Stimulated activated CD4-positive, alpha-beta T cell treated with anti-CD3 and anti-CD28 coated beads, Interleukin-1b, Interleukin-23, amount 100 ng/mL, for 24 hours (primary cell): ENCODE measurements at places on chromosomes 1 and 21.

DNA sequence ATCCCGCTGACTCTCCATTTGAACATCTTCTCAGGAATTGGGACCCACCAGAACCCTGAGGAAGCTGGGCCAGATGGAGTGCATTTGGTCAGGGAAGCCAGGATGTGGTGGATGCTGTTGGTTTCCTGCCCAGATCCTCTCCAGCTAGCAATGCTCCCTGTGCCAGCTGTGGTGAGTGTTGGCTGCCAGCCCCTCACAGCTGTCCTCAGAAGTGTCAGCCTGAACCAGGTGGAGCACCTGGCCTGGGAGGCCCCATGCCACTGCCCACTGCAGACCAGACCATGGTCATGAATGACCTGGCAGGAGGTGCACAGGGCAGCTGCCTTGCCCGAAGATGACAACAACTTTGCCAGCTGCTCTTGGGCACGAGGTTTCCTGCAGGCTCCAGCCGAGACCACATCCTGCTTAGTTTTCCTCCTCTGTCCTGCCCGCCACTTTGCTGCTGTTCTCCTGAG, 54.4 kb downstream of the PRSS38 start:
- no peak for DNase-seq

DNA sequence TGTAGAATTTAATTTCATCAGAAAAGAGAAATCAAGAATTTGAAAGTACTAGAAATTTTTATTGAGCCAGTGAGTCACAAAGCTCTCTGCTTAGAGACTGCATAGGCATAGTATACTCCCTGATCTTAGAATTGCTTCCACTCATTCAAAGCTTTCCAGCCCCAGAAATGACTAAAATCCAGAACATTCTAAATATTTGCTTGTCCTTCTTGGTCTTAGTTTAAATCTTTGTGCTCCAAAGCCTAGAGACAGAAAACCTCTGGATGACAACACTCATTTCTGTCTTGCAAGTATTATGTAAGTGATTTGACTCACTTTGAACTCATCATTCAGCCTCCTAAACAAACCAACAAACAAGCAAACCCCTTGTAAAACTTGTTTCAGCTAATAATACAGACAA, 74.2 kb downstream of the PTPRC start:
- DNase-seq: no peak

DNA sequence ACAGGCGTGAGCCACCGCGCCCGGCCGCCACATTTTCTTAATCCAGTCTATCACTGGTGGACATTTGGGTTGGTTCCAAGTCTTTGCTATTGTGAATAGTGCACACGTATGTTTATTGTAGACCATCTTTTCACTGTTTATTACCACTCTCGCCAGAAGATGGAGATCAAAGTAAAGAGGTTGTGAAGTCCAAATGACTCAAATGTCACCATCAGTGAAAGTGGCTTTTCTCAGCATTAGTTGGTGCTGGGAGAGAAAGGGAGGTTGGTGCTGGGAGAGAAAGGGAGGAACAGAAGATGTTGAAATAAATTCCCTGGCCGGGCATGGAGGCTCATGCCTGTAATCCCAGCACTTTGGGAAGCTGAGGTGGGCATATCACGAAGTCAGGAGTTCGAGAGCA, 10.4 kb upstream of the UHMK1 start:
- DNase-seq: no peak

DNA sequence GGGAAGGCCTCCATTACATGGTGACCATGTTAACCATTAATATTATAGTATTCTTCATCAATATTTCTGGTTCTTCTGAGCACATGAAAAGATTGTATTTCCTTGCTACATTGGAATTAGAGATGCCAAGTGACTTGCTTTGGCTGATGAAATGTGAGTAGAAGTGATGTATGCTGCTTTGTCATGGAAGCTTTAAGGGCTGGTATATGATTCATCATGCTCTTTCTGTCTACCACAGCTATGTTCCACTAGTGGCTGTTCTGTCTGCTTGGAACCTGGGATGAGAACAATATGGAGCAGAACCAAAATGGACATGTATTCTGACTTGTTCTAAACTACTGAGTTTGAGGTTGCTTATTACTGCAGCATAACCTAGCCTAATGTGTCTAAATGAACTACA, 163.3 kb downstream of the TM2D1 start:
- no peak for DNase-seq

DNA sequence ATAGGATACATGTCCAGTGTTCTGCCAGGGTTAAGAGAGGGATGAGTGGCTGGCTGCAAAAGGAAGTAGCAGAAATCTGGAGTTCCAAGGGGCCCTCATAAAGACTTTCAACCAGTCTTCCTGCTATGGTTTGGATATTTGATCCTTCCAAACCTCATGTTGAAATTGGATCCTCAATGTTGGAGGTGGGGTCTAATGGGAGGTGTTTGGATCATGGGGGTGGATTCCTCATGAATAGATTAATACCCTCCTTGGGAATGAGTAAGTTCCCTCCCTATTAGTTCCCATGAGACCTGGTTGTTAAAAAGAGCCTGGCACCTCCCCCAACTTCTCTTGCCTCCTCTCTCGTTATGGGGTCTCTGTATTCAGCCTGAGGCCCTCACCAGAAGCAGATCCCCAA, 10.1 kb upstream of the GNG12 start:
- DNase-seq: no peak

- no peak for DNase-seq
Measured at GRCh38 chr1:34847094-34847493, 12.5 kb downstream of the SMIM12 start.

- no peak for DNase-seq
Measured at GRCh38 chr1:41800311-41800829, 118.4 kb downstream of the HIVEP3 start.

DNA sequence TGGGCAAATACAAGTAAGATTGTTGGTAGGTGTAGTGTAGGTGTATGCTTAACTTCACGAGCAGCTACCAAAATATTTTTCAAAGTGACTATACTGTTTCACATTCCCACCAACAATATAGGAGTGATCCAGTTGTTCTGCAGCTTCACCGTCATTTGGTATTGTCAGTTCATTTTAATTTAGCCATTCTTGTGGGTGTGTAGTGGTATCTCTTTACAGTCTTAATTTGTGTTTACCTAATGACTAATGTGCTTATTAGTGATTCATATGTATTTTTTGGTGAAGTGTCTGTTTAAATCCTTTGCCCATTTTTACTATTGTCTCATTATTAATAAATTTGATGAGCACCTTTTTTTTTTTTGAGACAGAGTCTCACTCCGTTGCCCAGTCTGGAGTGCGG, 35.4 kb downstream of the RCSD1 start:
- DNase-seq: no peak
